ENCODE measurements at places on chromosomes 3 and 15.

- DNase-seq, result no peak
Measured at GRCh38 chr15:39504808-39505207, 76.1 kb upstream of the THBS1 start.

GRCh38 chr3:10935028-10935427 lies 57.5 kb upstream of the SLC6A1 start:
- no peak for DNase-seq

GRCh38 chr3:13158408-13158807 lies 85.2 kb upstream of the IQSEC1 start:
- no peak for DNase-seq

GRCh38 chr3:50525987-50526386 lies 22.6 kb upstream of the CACNA2D2 start:
- DNase-seq, result no peak

GRCh38 chr3:106425026-106425425 lies 556.2 kb upstream of the CBLB start:
- no peak for DNase-seq

DNA sequence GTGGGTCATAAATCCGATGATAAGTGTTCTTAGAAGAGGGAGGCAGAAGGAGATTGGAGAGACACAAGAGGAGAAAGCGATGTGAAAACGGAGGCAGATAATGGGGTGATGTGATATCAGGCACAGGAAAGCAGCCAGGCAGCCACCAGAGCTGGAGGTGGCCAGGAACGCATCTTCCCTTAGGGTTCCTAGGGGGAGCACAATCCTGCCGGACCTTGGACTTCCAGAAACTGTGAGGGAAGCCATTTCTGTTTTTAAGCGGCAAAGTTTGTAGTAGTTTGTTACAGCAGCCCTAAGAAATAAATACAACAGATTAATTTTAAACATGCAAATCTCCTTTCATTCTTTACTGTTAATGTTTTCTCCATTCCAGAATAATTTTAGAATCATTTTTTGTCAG lies 259.9 kb upstream of the TMC3 start:
- no peak for DNase-seq

DNA sequence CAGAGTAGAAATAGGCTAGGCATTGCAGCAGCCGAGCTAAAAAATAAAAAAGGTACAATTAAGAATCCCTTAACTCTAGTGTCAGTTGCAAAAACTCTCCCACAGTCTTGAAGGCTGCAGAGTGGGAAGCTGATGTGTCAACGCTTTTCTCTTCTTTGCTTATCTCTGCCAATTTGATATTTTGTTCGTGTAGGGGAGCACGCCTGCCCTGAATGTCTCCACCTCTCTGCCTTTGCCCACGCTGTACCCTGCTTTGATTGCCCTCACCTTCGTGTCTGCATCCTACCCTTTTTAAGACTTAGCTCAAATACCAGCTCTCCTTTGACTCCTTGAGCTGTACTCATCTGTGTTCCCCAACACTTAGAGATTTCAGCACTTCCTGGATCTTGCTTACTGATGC lies 155.4 kb upstream of the CADPS start:
- DNase-seq, result no peak

- DNase-seq, result no peak
Measured at GRCh38 chr3:198090795-198091332, 130.8 kb downstream of the LMLN start.

DNA sequence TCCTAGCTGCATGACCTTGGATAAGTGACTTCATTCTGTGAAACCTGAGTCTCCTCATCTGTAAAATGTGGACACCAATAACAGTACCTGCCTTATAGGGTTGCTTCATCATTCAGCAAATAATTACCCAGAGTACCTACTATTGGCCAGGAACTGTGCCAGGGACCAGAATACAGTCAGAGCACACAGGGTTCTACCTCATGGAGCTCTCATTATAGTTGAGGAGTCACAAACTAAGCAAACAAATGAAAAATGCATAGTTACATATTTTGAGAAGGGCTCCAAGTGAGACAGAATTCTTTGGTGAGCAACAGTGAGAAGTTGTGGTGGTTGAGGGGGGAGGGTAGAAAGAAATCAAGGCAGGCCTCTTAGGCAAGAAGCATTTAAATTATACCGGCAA lies 308.6 kb upstream of the WNT5A start:
- no peak for DNase-seq

- DNase-seq, result no peak
Measured at GRCh38 chr15:67510597-67511190, 10.2 kb upstream of the C15orf61 start.

DNA sequence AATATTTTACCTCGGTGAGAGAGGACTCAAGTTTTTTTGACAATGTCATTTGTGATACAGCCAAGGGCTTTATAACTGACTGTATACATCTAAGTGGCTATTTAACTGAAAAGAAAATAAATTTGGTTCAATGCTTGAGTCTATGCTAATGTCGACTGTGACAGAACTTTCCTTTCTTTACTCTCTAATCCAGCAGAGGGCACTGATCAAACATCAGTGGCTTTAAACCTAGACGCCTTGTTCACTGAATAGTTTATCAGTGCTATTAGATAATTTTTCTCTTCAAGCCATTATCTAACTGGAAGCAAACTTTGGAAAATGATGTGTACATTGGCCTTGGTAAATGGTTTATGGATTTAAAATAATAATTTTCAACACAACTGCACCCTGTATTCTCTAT lies 285.1 kb downstream of the CHL1 start:
- DNase-seq, result no peak

DNA sequence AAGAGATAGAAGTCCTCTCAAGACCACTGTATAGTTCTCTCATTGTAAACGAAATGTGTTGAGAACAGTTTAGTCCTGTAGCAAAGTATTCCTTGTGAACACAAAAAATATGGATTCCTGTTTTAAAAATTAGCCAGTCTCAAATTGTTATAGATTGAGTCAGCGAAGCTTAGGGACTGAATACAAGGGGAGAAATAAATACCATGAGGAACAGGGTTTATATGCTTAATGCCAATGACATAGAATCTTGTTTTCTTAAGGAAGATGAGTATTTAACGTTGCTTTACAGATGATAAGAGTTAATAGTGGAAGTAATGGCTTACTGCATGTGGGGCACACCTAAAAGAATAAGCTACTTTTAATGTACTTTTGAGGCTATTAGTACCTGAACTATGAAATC lies 37.9 kb downstream of the SETD5 start:
- no peak for DNase-seq

- DNase-seq, result no peak
Measured at GRCh38 chr3:73098873-73099272, 37.4 kb downstream of the EBLN2 start.

Measured in dermis microvascular lymphatic vessel endothelial cell (primary cell).